Vein endothelial cell (primary cell): ENCODE measurements at places on chromosomes 4 and X. TPM values are rescaled to one million over a fixed set of nuclear protein-coding genes. Genes with fewer than 3 reads are reported as not detected.

RAI2 gene
- 1.3 and 1.6 TPM in 2 replicates for total RNA-seq

PTCHD1 gene
- not detected in 2 replicates for total RNA-seq

DCX gene
- total RNA-seq = not detected in 2 replicates

HTR2C gene
- total RNA-seq = not detected in 2 replicates

ARL13A gene
- not detected in 2 replicates for total RNA-seq

MAGEA2B gene
- total RNA-seq = not detected in 2 replicates

CORIN gene
- total RNA-seq = 0.33 TPM in 1 of 2 replicates, not detected in the other

TNIP3 gene
- total RNA-seq = 0.76 TPM in 1 of 2 replicates, not detected in the other

HTT gene
- total RNA-seq = 50.3 and 55.3 TPM in 2 replicates

APLN gene
- total RNA-seq = 237 and 274 TPM in 2 replicates

RADX gene
- under 0.01 and 0.10 TPM in 2 replicates for total RNA-seq

XPNPEP2 gene
- total RNA-seq = not detected in 2 replicates

CT45A1 gene
- total RNA-seq = not detected in 2 replicates

MAGEA10 gene
- not detected in 2 replicates for total RNA-seq
